Inflammatory macrophage treated with lipopolysaccharide for 1 hour (primary cell): ENCODE measurements at places on chromosomes 11 and 22.

DNA sequence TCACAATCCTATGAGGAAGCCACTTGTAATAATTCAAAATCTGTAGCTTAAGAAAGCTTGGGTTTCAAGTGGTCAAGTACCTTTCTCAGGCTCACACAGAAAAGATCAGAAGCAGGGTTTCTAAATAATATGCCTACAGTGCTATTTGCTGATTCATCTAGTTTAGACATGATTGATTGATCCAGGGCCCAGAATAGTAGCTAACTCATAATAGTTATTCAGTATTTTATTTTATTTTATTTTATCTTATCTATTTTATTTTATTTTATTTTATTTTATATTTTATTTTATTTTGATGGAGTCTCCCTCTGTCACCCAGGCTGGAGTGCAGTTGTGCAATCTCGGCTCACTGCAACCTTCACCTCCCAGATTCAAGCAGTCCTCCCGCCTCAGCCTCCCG lies 15.9 kb upstream of the PANX3 start:
- no peak for DNase-seq

- DNase-seq, result no peak
Measured at GRCh38 chr11:40877256-40877655, 582.2 kb downstream of the LRRC4C start.

DNA sequence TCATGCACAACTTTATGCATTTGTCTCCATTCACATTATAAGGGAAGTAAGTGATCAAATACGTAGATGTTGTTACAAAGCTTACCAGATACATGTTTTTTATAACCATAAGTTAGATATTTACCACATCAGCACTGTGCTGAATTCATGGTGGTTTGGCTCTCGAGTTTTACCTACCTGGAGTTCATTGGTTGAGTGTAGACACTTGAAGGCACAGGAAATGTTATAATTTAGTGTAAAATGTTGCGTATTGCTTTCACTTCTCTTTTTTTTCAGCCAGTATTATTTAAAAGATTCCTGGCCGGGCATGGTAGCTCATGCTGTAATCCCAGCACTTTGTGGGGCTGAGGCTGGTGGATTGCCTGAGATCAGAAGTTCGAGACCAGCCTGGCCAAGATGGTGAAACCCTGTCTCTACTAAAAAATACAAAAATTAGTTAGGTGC lies 53.1 kb upstream of the GRK2 start:
- peak; percentile 78 for DNase-seq

- no peak for DNase-seq
Measured at GRCh38 chr11:59771605-59772004, 16.4 kb downstream of the STX3 start.

DNA sequence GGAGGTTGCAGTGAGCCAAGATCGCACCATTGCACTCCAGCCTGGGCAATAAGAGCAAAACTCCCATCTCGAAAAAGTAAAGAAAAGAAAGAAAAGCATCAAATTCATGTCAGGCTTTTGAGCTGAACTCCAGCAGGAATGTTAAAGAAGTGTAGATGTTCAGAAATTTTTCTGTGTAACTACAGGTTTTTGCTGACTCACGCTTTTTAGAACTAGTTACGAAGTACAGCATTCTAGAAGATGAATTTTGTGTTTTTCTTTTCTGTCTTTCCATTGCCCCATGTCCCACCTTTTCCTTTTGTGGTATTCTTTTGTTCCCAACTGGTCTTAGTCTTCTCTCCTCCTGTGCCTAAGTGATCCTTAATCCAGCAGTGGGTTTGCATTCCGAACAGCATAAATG lies 56.0 kb upstream of the HORMAD2 start:
- no peak for DNase-seq

DNA sequence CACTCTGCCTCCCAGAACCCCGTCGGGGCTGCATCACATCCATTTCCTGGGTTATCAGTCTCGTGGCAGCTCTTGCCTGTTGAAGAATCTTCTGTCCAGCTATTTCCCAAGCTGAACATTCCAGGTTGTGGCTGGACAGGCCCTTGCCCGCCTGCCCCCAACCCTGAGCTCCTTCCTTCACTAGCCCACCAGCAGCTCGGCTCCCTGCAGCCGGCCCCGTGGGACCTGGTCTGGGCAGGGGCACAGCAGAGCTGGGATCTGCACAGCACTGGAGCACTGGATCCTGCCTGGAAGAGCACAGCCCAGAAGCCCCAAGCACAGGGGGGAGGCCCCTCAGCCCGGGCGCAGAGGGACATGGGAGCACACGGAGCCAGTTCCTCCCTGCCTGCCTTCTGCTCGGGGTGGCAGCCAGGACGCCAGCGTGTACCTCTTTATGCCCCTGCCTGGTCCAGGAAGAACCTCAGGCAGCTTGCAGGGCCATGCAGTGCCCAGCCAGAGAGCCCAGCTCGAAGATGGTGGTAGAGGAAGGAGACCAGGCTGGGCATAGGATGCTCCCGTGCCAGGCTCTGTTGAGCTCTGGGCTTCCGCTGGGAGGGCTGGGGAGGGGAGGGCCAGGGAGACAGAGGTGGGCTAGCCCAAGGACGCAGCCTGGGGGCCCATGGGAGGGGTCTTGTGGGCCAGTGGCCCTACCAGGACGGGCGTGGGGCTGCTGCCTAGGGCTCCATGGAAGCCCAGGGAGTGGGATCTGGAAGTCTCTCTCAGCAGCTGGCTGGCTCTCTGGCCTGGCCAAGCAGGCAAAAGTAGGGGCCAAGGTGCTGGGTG lies 16.6 kb upstream of the GNB1L start:
- no peak for DNase-seq

DNA sequence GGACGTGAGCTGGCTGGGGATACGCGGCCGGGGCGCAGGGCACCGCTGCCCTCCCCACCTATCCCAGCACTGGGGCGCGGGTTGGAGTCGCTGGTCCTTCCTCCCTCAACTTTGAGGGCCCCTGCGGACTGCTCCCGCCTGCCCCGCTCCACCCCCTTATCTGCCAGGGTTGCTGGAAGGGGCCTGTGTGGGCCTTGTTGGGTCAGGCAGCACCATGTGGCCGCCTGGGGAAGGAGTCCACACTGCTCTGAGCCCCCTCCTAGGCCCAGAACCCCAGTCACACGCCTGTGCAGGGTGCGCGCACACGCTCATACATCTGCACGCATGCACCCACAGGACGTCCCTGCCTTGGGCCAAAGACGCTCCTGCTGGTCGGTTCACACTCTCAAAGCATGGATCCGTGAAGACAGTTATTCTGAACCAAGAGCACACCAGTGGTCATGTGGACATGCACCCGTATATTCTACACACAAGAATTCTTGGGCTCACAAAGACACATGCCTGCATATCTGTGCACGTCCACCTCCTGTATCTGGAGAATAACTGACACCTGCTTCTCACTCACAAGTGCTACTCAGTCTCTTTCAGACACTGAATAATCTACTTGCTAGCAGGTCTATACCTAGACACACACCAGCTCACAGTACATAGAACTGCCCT lies 710 bp downstream of the TUB start:
- no peak for DNase-seq

DNA sequence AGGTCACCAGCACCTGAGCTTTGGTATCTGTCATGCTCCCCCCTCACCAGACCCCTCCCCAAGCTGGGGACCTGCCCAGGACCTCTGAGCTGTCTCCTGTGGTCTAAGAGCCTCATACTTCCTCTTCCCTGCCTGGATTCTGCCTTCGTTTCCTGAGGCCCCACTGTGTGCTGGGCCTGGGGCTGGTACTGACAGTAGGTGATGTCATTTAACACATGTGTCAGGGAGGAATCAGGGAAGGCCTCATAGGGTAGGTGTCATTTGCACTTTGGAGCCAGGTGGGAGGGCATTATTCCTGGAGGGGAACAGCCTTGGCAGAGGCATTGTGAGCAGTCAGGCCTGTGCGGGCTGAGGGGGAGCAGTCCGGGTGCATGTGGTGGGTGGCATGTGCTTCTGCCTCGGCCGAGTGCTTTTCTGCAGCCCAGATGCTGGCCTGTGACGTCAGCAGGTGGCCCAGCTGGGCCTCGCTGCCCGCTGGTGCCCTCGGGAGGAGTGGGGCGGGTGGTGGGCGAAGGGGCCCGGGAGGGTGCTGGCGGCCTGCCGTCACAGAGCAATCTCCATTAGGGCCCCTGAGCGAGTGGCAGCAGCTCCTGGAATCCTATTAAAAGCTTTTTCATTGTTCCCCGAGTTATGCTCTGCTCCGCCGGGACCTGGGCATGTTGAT lies 9.1 kb downstream of the FLRT1 start:
- no peak for DNase-seq

- no peak for DNase-seq
Measured at GRCh38 chr22:19873138-19873959, 18.7 kb upstream of the GNB1L start.

GRCh38 chr11:61474013-61474643 lies 34.4 kb upstream of the LRRC10B start:
- DNase-seq, result no peak

DNA sequence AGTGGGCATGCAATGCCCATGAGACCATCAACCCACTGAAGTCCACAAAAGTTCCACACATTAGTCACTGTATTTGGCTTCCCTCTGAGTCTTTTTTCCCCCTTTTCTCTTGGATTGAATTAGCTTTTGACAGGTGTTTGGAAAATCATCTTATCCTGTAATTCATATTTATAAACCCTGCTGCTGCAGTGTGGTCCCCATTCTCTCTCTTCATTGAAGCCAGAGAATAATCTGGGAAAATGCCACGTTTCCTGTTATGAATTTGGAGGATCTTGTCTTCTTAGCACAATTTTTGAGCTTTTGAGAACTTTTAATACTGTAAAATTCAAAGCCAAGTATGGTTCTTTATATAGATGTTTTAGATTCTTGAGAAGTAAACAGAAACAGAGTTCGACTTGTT lies 84.8 kb downstream of the UVRAG start:
- DNase-seq, result no peak

- no peak for DNase-seq
Measured at GRCh38 chr22:49408102-49408836, 419.4 kb downstream of the BRD1 start.

GRCh38 chr11:86594746-86595145 lies 77.7 kb downstream of the ME3 start:
- DNase-seq, result no peak

DNA sequence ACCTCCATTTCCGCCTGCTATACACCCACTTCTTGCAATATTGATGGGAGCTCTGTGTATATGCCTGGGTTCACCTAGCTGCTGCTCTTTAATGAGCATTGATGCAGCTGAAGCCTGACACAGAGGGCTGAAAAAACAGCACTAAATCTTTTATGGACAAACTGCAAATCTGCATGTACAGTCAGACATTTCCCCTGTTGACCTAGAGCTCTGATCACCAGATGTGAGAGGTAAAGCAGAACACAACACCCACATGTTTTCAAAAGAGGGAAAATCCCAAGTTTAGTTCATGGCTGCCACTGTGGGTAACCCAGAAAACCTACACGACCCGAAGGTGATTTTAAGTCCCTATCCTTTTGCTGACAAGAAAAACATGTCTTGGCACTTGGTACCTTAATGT lies 303.0 kb upstream of the PITPNB start:
- peak; percentile 40 for DNase-seq

GRCh38 chr11:20360650-20361049 lies 2.9 kb upstream of the HTATIP2 start:
- peak; percentile 72 for DNase-seq

- no peak for DNase-seq
Measured at GRCh38 chr11:68418648-68419047, 41.9 kb upstream of the PPP6R3 start.

GRCh38 chr11:472816-473215 lies 22.7 kb downstream of the PTDSS2 start:
- DNase-seq, result no peak

GRCh38 chr11:65859812-65860277 lies 388 bp upstream of the MUS81 start:
- no peak for DNase-seq

DNA sequence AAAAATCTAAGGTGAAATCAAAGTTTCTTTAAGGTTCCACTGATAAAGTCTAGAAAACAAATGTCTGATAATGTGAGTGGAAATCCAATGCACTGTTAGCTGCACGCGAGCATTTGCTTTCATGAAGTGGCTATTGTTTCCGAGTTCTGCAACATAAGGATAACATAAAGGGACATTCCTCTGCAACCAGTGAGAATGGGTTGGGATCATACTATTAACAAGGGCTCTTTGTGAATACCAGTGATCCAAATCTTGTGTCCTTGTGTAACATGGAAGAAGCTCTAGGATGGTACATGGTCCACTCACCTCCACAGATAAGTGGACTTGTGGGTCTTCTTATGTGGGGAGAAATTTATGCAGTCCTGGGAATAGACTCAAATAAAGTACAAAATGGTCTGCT lies 24.6 kb downstream of the APIP start:
- no peak for DNase-seq

DNA sequence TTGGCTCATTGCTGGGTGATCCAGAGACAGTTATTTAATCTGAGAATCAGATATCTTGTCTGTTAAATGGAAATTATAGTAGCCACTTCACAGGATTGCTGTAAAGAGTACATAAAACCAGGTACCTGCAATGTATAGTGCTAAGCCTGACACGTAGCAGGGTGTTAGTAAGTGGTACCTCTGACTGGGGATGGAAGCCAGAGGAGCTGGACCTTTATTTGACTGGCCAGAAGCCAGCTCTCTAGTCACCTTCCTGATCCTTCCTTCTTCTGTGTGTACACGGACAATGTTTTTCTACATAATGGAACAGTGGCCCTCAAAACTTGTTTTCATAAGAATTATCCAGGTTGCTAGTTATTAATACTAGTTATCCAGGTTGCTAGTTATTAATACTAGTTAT lies 25.5 kb upstream of the EHF start:
- no peak for DNase-seq

- no peak for DNase-seq
Measured at GRCh38 chr11:62854013-62854824, 14.8 kb upstream of the WDR74 start.

GRCh38 chr11:86444981-86445380 lies 70.3 kb downstream of the CCDC81 start:
- DNase-seq, result no peak

GRCh38 chr22:18952022-18952421 lies 15.9 kb upstream of the PRODH start:
- no peak for DNase-seq

DNA sequence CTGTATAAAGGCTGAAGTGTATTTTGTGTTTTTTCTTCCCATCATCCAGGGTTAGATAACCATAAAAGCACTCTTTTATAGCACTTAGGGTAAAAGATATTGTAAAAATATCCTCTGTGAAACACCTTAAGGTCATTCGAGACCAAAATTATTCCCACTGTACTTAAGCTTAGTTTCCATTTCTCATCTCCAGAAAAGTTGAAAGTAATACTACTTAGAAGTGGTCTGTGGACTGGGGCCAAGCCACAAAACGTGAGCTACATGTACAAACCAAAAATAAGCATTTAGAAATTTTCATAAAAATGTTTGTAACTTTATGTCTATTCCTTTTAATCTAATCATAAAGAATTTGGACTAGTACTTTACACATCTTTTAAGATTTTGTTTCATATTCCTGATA lies 142.0 kb upstream of the NTM start:
- no peak for DNase-seq

GRCh38 chr11:28773606-28774005 lies 665.4 kb downstream of the METTL15 start:
- no peak for DNase-seq

DNA sequence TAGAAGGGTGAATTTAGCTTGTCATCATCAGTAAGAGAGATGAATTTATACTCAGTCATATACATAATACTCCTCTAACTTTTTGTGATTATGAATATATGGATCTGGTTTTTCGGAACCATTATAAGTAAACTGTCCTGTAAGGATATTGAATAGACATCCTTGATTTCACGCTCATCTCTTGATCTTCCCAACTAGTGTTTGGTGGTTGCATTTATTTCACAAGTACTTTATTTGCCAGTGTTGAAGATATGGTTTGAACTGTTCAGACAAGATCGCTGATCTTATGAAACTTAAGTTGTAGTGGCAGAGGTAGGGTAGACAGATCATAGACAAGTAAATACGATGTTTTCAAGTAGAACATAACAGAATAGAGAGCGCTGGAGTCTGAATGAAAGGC lies 3.0 kb downstream of the FBXO7 start:
- DNase-seq, result no peak
